CD4-positive, alpha-beta T cell treated with Interleukin-17A for 4 hours (primary cell): ENCODE measurements at places on chromosomes 11 and 22.

- no peak for DNase-seq
Observed at GRCh38 chr11:115984228-115984627, 480.0 kb upstream of the CADM1 start.

- DNase-seq, result peak; percentile 65
Observed at GRCh38 chr11:122756417-122756816, 81.9 kb upstream of the CRTAM start.

GRCh38 chr11:110092515-110093406 lies at the start of gene ZC3H12C:
TSS of gene ZC3H12C (plus strand) at chr11:110093392. CDS start at chr11:110093412, 20 bp downstream.
- no peak for DNase-seq

- no peak for DNase-seq
Observed at GRCh38 chr11:86930957-86931547, 24.1 kb downstream of the FZD4 start.

- no peak for DNase-seq
Observed at GRCh38 chr11:129365816-129366215, 9.8 kb upstream of the BARX2 start.

- no peak for DNase-seq
Observed at GRCh38 chr11:79440571-79441460, at the start of gene TENM4. TSS of gene TENM4 (minus strand) at chr11:79441030. CDS start at chr11:79069944, 371,086 bp downstream.

DNA sequence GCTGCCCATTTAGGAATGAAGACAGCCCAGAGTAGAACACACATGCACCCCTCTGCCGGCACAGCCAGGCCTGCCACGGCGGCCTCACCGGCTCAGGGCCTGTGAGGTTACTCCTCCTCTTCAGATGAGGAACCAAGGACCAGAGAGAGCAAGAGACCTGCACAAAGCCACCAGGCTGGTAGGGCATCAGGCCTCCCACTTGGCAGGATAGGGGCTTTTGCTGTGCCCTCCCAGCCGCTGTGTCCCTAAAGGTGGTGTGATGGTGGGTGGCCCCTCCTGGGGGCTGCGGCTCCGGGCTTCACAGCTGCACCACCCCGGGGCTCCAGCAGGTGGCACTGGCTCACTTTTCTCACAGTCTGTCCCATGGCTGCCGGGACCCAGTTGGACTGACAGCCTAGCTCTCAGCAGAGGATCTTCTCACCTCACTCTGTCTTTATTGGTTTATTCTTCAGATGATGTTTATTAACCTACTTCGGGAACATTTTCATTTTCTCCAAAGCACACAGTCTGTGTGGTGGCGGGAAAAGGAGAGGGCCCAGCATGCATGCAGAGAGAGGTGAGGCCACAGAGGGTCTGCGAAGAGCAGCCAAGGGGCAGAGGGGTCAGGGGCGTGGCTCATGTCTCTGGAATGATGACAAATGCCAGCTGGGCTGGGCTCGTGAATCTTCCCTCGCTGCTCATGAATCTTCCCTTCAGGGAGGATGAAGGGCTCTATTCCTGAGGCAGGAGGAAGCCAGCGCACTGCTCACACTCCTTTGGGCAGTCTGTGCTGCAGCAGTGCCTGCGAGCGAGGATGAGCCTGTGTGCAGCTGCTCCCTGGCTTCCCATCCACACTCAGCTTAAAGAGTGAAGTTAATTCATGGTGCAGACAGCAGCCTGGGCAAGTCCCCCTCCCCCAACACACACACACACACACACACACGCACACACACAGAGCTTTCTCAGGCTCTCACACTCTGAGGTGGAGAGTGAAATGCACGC lies 101.1 kb upstream of the PITPNB start:
- peak; percentile 73 for DNase-seq

DNA sequence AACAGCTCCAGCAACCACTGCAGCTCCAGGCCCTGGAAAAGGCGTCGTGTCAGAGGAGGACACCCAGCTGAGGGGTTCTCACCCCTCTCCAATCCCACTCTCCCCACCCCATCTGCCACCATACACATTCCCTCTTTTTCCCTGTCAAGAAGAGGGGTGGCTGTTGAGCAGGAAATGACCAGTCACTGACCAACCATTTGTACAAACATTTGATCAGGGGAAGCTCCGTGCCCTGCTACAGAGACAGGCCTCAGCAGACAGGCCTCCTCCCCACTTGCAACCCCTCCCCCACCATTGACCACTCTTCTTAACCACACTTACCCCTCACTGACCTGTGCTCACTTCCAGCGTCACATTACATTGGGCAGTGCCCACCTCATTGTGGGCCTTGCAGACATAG lies 2.3 kb upstream of the VSIG2 start:
- no peak for DNase-seq

GRCh38 chr22:38171927-38172831 lies 9.5 kb downstream of the PLA2G6 start:
- no peak for DNase-seq

DNA sequence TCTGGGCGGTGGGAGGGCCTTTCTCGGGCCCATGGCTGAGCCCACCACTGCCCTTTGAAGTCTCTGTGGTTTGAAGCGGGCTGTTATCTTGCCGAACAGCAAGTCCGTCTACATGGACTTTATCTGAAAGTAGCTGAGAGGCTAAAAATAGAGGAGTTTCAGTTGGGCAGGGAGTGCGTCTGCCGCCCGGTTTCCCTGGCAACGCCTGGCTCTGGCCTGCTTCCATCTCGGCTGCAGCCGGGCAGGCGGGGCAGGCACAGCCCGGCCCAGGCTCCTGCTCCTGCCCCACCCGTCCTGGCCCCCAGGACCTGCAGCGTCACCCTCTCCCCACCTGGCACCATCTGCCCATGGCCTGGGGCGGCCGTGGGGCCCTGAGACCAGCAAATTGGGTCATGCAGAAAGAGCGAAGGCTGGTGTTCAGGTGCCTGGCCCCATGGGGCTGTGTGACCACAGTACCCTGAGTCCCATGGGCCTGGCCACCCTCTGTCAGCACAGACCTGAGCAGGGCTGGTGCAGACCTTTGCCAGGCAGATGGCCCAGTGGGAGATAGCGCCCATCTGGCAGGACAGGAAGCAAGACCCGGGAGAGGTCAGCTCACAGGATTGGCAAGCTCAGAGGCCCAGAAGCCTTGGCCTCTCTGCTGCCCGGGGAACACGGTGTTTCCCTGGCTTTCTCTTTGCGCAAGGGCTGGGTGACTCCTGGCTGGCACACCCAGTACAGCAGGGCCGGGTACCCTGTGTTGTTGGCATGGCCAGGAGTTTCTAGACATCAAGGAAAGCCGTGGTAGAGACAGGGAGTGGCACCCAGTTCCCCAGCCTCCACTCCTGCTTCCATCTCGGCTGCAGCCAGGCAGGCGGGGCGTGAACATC lies 79.1 kb upstream of the KCNQ1OT1 start:
- no peak for DNase-seq

DNA sequence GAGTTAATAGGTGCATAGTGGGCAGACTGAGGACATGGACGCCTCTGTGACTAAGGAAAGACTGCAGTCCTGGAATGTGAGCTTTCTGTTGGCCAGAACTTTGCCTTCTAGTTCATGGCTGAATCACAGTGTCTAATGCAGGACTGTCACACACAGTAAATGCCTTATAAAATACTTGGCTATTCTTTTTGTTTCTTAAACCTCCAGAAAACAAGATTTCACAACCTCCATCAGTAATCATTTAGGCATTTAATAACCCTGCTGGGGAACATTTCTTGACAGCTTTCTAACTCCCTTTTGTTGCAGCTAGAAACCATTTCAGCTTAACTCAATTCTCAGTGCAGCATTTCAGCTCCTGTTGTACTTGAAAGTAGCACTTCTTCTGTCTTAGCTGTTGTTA lies 335.8 kb upstream of the DDI1 start:
- no peak for DNase-seq

- DNase-seq, result no peak
Observed at GRCh38 chr11:76391021-76391420, 9.9 kb downstream of the GVQW3 start.

GRCh38 chr22:47322854-47323253 lies 560.4 kb downstream of the TBC1D22A start:
- no peak for DNase-seq
